GM12891 (cell line): ENCODE measurements at places on chromosomes 6 and 20.

GRCh38 chr6:33317419-33317668, 200 bp downstream of the ZBTB22 start:
- DNase-seq = no peak

DNA sequence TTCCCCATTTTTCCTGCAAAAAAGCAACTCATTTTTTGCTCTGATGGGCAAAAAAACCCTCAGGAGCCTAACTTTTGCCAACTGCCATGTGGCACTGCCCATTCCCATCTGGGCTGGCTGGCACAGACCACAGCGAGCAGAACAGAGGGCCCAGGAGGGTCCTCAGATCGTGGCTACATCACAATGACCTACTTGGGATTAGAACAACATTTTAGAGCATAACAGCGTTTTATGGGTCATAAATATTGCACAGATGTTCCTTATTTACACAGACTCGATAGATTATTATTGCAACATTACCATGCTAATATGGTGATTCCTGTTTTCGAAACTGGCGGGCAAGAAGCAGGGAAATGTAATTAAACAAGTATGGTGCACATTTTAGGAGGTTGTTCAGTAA, 28.0 kb downstream of the PTPRT start:
- DNase-seq = no peak

GRCh38 chr6:161686655-161687054, 412.8 kb upstream of the AGPAT4 start:
- DNase-seq = no peak

DNA sequence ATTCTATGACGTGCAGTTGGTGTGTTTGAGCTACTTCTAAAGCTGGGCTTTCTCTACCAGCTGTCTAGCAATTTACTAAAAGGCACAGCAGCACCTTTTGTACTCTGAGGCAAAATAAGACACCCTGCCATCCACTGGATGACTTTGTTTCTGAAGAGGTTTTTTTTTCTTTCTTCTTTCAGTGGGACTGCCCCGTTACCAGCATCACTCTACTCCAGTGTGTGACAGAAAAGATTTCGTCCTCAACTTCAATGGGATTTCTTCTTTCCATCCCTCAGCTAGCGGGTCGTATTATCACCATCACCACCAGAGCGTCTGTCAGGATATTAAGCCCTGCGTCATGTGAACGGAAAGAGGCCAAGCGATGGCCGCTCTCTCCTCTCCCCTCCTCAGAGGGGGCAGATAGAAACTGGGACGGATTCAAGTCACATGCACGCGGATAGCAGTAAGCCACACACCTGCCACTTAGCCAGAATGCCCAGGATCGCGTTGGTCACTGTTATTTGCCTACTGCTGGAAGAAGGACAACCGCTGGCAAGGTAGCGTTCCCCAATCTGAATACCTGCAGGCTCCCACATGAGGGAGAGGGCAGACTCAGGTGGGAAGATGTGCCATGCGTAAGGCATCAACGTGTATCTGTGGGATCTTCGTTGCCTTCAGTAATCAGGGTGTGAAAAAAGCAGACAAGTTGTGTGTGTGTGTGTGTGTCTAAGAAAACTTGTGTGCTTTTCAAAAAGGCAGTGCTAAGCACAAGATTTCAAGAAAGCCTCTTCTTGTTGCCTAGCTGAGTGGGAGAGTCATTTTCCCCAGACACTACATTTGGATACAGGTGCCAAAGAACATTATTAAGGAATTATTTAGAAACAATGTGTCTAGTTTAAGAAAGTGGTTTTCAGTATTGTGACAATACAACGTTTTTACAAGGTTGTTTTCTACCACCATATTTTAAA, 5.4 kb downstream of the FOXF2 start:
- DNase-seq = no peak

DNA sequence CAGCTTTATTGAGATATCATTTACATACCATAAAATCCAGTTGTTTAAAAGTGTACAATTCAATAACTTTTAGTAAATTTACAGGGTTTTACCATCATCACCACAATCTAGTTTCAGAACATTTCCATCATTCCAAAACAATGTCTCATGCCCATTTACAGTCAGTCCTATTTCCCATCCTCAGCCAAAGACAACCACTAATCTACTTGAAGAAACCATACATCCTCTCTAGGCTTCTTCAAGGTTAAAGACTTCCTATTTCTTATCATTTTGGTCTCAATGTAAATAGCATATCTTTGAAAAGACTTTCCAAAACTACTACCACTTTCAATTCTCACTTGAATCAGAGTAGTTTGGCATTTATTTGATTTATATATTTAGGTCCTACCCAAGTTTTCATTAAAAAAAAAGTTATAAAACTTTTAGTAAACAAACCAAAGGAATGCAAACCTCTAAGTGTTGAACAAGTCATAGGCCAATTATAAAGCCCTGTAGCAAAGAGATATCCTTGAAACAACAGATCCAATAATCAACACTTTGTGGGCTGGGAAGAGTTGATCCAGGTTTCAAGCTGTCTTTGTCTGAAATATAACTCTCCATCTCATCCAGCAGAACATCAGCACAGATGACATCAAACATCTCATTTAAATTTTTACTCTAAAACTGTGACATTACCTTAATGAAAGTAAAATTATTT, 211.3 kb upstream of the RUNX2 start:
- no peak for DNase-seq

DNA sequence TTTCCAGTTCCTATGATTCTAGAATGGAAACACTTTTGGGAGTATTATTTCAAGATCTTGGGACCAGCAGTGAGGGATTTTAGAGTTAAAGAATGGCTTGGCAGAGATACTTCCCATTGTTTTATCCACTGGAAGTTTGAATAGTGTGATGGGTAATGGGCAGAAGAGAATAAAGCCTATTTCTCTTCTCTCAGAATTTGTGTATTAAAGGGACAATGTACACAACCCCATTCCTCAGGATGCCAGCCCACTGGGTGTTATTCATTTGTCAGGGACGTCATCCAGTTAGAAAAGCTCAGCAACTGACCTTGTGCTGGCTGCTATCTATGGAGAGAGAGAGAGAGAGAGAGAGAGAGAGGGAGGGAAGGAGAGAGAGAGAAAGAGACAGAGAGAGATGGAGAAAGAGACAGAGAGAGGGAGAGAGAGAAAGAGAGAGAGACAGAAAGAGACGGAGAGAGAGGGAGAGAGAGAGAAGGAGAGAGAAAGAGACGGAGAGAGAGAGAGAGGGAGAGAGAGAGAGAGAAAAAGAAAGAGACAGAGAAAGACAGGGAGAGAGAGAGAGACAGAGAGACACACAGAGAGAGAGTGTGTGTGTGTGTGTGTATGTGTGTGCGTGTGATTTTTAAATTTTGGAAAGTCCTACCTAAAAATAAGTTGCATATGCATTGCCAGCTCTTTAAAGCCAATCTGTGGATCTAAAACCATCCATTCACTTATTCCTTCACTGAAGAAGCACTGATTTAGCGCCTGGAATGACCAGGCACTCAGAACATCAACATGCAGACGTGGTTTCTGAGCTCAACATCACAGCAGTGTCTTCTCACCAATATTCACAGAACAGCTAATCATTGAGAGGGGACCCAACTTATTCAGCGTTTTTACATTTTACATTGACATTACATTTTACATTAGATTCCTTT, 388.8 kb downstream of the THBS2 start:
- no peak for DNase-seq

DNA sequence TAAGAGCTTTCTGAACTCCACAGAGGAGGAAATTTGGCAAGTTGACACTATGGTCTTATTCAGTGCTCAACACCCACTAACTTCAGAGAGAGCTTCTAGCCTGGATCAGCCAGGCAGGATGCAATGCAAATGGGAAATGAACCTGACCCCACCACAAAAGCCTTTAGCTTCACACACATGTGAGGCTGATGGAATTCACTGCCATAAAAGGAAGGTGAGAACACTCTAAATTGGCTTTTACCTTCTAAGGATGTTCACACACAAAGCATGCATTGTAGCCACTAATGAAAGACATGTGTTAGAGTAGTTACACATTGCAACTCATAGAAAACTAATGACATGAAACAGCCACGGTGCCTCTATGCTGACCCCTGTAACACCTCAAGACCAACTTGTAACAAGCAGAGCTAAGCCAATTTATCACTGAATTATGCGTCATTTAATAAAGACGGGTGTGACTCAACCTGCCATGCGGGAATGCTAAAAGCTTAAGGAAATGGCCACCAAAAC, 262.1 kb downstream of the HACE1 start:
- DNase-seq = no peak

DNA sequence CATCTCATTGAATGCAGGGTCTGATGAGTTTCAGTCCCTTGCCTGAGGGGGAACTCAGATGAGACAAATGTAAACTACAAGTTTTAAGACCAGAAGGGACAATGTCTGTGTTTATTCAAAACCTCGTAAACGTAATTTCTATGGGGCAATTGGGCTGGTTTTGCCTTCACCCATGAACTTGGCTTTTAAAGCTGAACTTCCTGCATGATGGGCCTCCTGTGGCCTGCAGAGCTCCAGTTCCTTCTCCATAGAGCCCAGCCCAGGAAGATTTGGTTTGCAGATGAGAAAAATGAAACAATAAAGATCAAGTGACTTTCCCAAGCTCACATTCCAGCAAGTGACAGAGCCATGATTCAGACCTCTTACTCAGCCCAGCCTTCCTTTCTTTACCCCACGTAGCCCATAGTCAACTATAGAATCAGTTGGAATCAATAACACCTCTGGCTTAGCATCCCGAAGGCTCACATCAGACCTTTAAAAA, 612.3 kb downstream of the UTRN start:
- no peak for DNase-seq

- DNase-seq = no peak
Measured at GRCh38 chr6:43843097-43843645, 73.2 kb downstream of the VEGFA start.

DNA sequence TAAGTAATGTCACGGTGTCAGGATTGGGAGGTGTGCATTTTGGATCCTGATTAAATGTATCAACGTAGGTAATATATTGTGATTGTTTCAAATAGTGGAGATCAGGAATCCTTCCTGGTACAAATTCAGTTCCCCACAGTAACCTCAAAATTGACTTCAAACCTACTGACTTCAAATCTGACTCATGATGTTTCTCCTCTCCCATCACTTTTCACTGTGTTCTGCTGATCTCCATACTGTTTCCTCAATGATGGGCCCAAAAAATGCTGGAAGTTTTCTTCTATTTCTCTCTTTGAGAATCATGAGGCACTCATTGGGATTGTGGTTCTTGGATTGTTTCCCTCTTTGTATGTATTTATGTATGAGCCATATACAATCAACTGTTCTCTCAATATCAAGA, 35.9 kb downstream of the LAMA2 start:
- no peak for DNase-seq

DNA sequence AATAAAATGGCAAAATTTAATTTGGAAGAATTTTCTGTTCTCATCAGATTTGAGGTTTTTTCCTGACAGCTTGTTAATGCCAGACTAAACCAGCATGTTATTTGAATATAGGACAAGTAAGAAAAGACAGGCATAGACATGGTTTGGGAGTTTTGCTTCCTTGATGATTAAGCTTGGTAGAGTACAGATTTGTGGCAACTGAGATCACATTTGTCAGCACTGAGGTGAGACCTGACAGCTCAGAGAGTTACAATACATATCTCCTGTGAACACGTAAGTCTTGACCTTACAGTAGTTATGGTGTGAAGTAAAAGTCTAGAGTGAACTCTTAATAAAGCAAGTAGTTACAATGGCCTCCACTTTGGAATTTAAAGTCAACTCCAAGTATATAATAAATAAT, 34.5 kb downstream of the CENPW start:
- no peak for DNase-seq
